Hepatic stellate cell (primary cell): ENCODE measurements at places on chromosomes 4 and X.

- no peak for DNase-seq
Measured at GRCh38 chr4:81786063-81786763, 314.5 kb upstream of the RASGEF1B start.

- no peak for DNase-seq
Measured at GRCh38 chr4:84856468-84857049, 109.9 kb downstream of the WDFY3 start.

GRCh38 chr4:186016796-186017195 is 52.2 kb upstream of the TLR3 start:
- DNase-seq, result no peak

DNA sequence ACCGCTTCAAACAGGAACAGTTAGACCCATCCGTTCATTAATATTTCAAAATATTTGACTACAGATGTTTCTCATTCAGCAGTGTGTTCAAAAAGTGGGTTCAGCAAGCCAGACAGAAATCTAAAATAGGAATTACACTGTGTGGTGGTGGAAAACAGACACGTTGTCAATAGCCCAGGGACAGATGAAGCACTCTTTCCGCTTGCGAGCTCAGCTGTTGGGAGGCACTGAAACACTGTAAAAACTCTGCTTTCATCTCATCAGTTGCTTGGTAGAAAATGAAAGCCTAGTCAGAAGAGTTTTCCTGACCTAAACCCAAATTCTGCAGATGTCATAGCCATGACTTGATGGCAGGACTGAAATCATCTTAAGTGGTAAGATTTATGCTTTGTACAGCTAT is 38.5 kb downstream of the LRP2BP start:
- no peak for DNase-seq

DNA sequence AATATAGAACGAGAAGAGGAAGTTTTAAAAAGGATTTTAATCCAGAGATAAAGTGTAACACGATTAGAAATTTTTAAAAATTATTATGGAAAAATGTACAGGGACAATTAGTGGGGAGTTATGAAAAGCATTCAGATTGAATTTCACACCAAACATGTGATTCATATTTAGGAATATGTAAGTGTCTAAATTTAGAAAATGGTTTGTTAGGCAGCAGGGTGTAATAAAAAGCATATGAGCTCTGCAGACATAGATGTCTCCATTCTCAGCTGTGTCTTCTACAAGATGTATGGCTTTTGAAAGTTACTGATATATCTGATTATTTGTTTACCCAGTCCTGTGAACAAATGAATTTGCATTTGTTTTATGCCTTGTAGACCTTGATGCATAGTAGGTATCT is 638.9 kb upstream of the AGA start:
- DNase-seq, result no peak

- DNase-seq, result no peak
Measured at GRCh38 chr4:54726907-54727306, 69.2 kb downstream of the KIT start.

DNA sequence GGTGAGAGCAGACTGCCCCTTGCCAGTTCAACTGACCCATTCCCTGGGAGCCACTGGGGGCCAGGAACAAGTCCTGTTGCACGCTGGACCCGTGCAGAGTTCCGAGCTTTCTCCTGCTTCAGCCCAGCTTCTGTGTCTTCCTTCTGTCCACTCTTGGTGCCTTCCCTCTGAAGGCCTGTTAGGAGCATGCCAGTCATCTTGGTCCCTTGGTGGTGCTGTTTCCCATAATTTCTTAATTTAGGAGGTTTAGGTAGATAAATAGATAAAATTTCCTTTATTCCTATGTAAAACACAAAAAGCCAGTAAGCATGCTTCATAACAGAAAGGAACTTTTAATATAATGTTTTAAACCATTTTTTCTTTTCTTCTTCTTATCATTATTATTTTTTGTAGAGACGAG is 672.7 kb downstream of the CCSER1 start:
- DNase-seq, result no peak

GRCh38 chr4:74219240-74219639 is 61.3 kb downstream of the MTHFD2L start:
- DNase-seq, result no peak
